Ureter (tissue), 1 donor: ENCODE measurements at places on chromosomes 12 and 14. TPM values are rescaled to one million over a fixed set of nuclear protein-coding genes. Genes with fewer than 3 reads are reported as not detected.

TAS2R8 gene
- not detected for total RNA-seq

BEST3 gene
- total RNA-seq: not detected

PRICKLE1 gene
- total RNA-seq: 10.2 TPM

TPPP2 gene
- total RNA-seq: 0.62 TPM

RARG gene
- 101 TPM for total RNA-seq

KRT79 gene
- total RNA-seq: not detected

MMP19 gene
- total RNA-seq: 17.7 TPM

MANSC4 gene
- total RNA-seq: not detected

SPTB gene
- 1.9 TPM for total RNA-seq

PRKCH gene
- total RNA-seq: 90.2 TPM

SCARB1 gene
- 20.8 TPM for total RNA-seq

DNA sequence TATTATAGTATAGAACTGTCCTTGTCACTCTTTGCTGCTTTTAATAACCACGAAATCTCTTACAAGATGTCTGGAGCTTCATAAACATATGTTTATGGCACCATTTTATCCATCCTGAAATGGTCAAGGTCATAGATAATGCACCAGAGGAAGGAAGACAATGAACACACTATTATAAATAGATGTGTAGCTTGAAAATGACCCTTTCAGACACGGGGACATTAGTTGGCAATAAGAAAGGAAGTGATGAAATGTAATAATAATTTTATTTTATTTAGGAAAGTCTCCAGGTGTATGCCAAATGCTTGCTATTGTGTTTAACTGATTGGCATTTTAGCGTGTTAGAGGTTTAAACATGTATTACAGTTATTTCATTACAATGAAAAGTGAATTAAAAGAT lies 36.8 kb upstream of the SLC38A2 start:
- DNase-seq: no peak

DNA sequence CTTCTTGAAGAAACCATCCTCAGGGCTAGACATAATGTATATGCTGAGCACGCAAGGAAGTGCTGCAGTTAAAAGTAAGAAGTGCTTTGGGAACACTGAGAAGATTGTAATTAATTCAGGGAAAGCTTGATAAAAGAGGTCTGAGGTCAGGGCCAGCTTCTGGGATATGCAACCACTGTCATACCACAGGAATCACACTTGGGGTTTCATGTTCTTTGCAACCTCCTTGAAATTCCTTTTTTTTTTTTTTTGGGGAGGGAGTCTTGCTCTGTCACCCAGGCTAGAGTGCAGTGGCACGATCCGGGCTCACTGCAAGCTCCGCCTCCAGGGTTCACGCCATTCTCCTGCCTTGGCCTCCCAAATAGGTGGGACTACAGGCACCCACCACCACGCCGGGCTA lies 6.9 kb downstream of the PAH start:
- DNase-seq: no peak

GRCh38 chr14:77593501-77593961 lies 22.9 kb downstream of the SPTLC2 start:
- no peak for DNase-seq

GRCh38 chr14:106875503-106875902 lies 1349.1 kb downstream of the TMEM121 start:
- no peak for DNase-seq

- no peak for DNase-seq
Observed at GRCh38 chr12:106096376-106096775, 42.4 kb downstream of the NUAK1 start.

GRCh38 chr12:58513852-58514251 lies 406.5 kb downstream of the LRIG3 start:
- no peak for DNase-seq

GRCh38 chr14:100532154-100532861 lies 54.9 kb downstream of the BEGAIN start:
- peak; percentile 39 for DNase-seq

- DNase-seq: no peak
Observed at GRCh38 chr12:90543841-90544240, 411.1 kb downstream of the CCER1 start.

- DNase-seq: no peak
Observed at GRCh38 chr14:93231129-93231979, 24.3 kb downstream of the UBR7 start.

DNA sequence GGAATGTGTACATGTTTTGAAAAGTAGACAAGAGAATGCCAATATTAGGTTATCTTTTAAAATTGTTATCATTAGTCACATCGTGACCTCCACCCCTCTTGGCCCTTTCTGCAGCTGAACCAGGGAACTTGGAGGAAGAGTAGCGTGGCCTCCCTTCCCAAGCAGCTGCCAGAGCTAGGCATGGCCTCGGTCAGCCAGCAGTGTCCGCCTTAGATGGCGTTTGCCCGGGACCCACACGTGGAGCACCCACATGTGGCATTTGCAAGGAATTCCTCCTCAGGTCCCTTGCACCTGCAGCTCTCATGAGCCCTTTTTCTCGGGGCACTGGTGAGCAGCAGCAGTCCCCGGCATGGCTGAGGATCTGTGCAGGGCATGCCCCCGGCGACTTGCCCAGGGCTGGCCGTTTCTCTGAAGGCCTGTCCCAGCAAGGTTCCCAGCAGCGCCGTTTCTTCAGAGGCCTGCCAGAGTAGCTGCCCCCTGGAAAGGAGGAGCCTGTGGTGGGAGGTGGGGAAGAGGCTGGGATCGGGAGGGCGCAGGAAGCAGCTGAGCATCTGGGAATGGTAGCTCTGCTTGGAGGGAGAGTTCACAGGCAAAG lies 10.8 kb downstream of the JDP2 start:
- DNase-seq: no peak

- DNase-seq: no peak
Observed at GRCh38 chr12:87953256-87953860, 75.8 kb downstream of the C12orf50 start.

- DNase-seq: no peak
Observed at GRCh38 chr12:29072631-29073030, 76.4 kb upstream of the FAR2 start.

GRCh38 chr12:86959766-86960458 lies 703.7 kb upstream of the MGAT4C start:
- no peak for DNase-seq
